ENCODE measurements at places on chromosomes 7 and 10.

GRCh38 chr7:115349635-115350034 lies 427.7 kb downstream of the MDFIC start:
- DNase-seq, result no peak

DNA sequence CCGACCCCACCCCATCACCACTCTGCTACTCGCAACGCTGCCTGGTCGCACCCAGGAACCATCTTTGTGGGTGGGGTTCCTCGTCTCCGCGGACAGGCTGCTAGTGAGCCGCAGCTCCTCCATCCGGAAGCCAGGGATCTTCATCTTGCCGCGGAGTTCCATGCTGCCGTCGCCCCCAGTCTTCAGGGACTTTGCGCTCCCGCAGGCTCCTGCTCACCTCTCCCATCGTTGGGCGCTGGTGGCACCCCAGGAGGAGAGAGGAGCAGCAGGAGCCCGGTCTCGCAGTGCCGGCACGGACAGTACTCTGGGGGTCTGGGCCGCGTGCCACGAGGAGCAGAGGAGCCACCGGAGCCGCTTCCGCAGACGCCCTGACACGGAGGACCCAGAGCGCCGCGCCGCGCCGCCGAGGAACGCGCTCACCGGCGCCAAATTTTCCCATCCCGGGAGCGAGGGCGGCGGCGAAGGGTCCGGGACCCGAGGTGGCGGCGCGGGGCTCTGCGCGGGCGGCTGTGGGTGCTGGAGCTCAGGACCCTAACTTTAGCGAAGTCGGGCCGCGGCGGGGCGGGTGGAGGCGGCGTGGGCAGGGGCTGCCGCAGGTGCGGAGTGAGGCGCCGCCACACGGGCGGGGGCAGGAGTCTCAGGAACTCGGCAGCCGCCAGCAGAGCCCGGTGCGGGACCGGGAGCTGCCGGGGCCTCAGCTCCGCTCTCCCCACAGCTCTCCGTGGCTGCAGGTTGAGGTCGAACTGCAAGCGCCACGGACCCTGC lies 750.1 kb upstream of the SORCS1 start:
- no peak for DNase-seq

DNA sequence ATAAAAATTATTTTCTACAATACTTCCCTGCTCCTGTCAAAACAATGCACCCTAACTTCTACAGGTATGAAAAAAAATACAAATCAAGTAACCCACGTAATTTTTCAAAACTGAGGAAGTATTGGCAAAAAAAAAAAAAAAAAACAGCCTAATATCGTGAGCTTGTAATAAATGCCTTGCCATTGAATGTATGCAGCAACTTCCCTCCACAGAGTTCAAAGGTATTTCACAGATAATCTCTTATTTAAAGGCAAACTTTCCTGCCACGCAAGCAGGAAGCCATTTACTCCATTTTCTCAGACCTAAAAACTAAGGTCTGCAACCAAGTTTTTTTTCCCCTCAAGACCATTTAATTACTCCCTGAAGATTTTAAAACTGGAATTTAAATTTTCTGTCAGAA lies 642 bp upstream of the AGR2 start:
- DNase-seq, result no peak

GRCh38 chr10:126584836-126585235 lies 85.7 kb downstream of the C10orf90 start:
- no peak for DNase-seq

- DNase-seq, result no peak
Observed at GRCh38 chr7:155637155-155637554, 7.3 kb upstream of the RBM33 start.

GRCh38 chr7:28136885-28137284 lies 43.7 kb downstream of the JAZF1 start:
- DNase-seq, result no peak
